Heart left ventricle (tissue), 16 donors: ENCODE measurements at places on chromosomes 2 and 18. TPM values are rescaled to one million over a fixed set of nuclear protein-coding genes. Genes with fewer than 3 reads are reported as not detected.

The CYP26B1 gene
- 5.9 TPM for total RNA-seq

The NGEF gene
- total RNA-seq = not detected

The SOX11 gene
- 1.5 TPM for total RNA-seq

- no peak for DNase-seq
These were observed 113.3 kb downstream of the MGAT5 start for GRCh38 chr2:134367213-134367612.

- no peak for DNase-seq
These were observed 468.4 kb downstream of the SUCLG1 start for GRCh38 chr2:83990636-83991035.
